Bronchial epithelial cell (primary cell): ENCODE measurements at places on chromosomes 7 and 10.
A peak's percentile ranks its signal among the peaks of the same experiment; 100 is the strongest.

DNA sequence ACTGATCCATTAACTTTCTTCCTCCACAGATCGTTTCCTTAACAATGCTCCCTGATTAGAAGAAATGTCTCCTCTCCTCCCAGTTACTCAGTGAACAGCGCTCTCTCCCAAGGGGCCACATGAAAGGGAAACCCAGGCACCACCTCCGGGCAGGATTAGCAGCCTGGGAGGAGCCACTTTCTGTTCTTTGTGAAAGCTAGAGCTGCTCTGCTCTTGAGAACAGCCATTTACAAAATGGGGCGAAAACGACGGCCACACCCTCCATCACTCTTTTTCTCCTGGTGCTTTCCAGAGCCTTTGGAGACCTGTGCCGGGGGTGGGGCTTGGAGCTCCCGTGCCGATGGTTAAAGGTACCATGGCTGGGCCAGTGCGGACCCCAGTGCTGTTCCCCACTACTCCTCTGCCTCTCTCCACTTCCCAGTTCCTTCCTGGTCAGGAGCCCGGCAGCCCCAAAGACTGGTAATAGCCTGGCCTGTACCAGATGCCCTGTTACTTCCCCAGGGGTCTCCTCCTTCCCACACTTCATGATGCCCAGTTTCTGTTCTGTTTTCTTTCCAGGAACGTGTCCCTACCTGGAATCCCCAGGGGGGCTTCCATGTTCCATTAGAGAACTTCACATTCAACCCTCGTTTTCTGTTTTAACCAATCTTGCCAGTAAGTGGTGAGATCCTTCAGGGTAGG lies 402.9 kb upstream of the GALNT17 start:
- DNase-seq, result peak; percentile 73

GRCh38 chr7:43873300-43873699 lies 4.0 kb upstream of the MRPS24 start:
- peak; percentile 78 for DNase-seq

DNA sequence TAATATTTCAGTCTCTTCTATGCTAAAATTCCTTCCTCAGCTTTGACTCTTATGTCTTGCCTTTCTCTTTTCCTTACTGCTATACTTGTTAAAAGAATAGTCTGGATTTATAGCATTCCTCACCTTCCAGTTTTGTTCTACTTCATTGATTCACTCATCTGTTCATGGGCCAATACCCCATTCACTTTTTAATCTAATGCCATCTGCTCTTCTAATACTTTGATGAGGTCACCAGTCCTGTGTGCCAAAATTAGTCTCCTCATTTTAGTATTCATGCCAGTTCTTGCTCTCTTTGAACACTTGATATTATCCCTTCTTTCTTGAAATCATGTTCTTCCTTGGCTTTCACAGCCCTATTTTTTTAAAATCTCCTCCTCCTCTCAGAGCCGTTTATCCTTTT lies 19.3 kb downstream of the STK17A start:
- no peak for DNase-seq

GRCh38 chr7:100801833-100802568 lies 25.3 kb downstream of the EPHB4 start:
- DNase-seq, result peak; percentile 91

GRCh38 chr10:17106991-17107390 lies 22.6 kb downstream of the CUBN start:
- no peak for DNase-seq

- DNase-seq, result peak; percentile 48
These were observed 25.4 kb upstream of the PRXL2A start for GRCh38 chr10:80382989-80383388.

DNA sequence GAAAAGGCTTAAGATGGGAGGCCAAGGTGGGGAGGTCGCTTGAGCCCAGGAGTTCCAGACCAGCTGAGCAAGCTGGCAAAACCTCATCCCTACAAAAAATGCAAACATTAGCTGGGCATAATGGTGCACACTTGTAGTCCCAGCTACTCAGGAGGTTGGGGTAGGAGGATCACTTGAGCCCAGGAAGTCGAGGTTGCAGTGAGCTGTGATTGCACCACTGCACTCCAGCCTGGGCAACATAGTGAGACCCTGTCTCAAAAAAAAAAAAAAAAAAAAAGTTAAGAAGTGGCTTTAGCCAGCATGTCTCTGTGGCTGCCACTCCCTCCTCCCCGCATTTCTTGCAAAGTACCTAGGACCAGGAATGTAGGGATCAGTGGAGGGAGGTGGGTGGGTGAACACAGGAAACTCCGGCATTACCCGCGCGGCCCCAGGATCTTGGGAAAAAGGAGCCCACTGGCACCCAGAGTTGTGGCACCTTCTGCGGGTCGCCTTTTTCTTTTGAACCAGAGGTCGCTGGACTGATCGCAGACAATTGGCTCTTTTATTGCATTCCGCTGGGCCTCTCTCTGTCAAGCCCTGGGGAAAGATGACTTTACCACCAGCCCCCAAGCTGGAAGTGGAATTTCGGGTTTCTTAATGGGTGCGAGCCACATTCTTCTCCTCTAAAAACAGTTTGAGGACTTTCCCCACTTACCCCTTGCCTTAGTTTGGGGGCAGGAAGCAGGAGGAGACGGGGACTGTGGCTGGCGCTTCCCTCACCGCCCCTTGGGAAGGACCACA lies 3.5 kb downstream of the VGF start:
- DNase-seq, result no peak

DNA sequence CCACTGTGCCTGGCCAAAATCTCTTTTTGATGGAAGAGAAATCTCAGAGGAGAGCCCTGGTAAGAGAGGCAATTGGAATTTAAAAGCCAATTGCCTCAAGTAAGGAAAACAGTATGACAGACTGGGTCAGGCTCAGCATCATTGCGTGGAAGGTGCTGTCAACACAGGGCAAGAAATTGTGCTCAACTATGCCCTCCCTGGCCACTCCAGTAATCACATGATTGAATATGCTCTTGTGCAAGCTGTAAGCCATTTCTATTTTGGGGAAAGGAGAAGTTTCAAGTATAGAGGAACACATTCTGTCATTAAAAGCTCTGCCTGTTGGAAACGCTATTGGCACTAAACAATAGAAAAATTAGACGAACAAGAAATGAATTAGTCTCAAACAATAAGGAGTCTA lies 1127.7 kb downstream of the REEP3 start:
- no peak for DNase-seq

GRCh38 chr10:128027306-128027705 lies 98.9 kb downstream of the MKI67 start:
- DNase-seq, result no peak

- no peak for DNase-seq
These were observed 41.9 kb downstream of the AP5Z1 start for GRCh38 chr7:4817178-4817901.

DNA sequence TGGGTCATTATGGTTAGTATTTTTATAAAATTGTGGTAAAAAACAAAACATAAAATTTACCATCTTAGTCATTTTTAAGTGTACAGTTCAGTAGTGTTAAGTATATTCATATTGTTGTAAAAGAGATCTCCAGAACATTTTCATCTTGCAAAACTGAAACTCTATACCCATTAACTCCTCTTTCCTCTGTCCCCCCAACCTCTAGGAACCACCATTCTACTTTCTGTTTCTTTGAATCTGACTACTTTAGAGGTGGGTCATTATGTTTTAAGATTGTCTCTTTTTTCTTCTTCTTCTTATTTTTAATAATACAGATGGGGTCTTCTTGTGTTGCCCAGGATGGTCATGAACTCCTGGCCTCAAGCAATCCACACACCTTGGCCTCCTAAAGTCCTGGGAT lies 84.1 kb downstream of the DOCK4 start:
- DNase-seq, result no peak

DNA sequence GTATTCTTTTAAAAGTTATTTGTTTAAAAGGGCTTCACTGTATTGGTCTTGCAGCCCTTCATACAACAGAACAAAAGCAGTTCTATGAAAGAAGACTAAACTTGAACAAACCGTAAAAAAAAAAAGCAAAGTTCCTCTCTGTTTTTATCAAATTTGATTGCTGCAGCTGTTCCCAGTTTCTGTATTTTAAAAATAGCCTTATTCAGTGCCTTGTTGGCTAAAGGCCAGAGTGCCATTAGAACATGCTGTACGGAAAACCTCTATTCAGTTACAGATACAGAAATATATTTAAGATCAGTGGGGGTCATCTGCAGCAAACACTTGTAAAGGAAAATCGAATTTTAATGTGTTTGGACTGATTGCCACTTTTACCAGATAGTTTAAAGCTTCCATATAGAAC lies 207.8 kb upstream of the ETV1 start:
- DNase-seq, result no peak

DNA sequence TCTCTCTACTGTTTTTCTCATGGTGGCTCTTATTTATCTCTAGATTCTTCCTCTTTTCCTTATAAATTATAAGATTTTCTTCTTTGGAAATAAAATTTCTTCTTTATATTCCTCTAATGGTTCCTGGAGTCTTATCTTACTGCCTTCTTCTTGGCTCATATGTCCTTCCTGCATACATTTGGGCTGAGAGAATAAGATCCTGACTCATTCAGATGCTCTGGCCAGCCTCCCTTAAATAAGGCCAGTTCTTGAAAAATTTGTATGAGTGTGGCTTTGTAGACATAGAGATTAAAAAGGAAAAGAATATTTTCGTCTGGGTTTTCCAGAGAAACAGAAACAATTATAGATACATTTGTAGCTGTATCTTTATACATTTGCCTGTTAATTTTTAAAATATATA lies 411.3 kb downstream of the KIF20B start:
- DNase-seq, result peak; percentile 59

DNA sequence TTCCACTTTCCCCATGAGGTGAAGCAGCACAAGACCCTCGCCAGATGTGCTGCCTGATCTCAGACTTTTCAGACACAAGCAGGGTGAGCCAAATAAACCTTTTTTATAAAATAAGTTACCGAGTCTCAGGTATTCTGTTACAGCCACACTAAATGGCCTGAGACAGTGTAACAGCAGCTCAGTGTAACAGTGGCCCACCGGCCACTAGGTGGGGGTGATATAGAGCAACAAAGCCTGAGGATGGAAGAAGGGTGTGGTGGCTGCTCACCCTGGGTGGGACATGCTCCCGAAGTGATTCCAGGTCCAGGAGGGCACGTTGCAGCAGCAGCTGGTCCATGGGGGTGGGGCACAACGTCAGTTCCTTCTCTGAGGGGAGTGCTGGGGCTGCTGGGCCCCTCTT lies 44.6 kb downstream of the BMS1 start:
- no peak for DNase-seq

- DNase-seq, result peak; percentile 31
These were observed 271.6 kb upstream of the SLC26A5 start for GRCh38 chr7:103717574-103717973.

DNA sequence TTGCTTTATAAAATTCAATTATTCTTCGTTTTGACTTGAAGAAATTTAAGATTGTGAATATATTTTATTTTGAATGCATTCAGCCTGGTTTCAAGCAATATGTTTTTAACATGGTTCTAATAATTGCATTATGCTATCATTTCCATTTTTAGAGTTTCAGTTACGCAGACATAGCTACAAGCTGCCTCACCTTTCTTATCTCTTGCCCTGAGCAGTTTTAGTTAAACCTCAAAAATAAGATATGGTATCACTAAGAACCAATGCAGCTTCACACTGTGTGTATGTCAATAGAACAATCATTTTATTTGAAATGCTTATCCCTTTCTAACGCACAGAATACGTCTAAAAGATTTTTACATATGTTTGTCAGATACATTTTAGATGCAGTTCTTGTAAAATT lies 632.6 kb upstream of the KCND2 start:
- DNase-seq, result no peak

GRCh38 chr7:39587393-39587792 lies 21.2 kb downstream of the YAE1 start:
- peak; percentile 72 for DNase-seq

- peak; percentile 74 for DNase-seq
These were observed 26.1 kb downstream of the FAM53B start for GRCh38 chr10:124717911-124718741.

- DNase-seq, result peak; percentile 99
These were observed 238.5 kb upstream of the MAGI2 start for GRCh38 chr7:79692015-79692414.

GRCh38 chr10:3094609-3095036 lies 27.3 kb downstream of the PFKP start:
- no peak for DNase-seq

GRCh38 chr10:5647507-5648240 lies 18.7 kb downstream of the ASB13 start:
- DNase-seq, result no peak

DNA sequence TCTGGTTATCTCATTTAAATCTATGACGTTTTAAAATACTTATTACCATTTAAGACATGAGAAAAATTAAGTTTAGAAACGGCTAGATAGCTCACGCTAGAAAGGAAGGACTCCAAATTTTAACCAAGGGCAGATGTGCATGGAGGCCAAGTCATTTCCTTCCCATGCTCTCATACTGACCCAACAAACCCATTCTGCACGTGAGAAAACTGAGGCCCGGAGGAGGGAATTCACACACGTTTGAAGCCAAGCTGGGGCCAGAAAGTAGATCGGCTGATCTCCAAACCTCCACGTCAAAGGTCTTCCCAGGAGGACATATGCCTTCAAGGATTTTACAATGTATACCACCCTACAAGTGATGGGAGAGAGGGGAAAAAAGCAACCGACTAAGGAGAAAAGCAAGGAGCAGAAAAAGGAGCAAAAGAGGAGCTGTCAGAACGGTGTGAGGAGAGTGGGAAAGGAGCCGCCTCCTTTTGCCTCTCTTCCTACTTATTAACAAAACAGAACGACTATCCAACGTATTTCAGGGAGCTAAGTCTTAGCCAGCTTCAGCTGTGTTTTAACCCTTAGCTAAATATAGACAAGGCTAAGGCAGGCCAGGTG lies 645 bp upstream of the SIRT1 start:
- no peak for DNase-seq

GRCh38 chr10:24993237-24993958 lies 22.6 kb downstream of the ENKUR start:
- no peak for DNase-seq

DNA sequence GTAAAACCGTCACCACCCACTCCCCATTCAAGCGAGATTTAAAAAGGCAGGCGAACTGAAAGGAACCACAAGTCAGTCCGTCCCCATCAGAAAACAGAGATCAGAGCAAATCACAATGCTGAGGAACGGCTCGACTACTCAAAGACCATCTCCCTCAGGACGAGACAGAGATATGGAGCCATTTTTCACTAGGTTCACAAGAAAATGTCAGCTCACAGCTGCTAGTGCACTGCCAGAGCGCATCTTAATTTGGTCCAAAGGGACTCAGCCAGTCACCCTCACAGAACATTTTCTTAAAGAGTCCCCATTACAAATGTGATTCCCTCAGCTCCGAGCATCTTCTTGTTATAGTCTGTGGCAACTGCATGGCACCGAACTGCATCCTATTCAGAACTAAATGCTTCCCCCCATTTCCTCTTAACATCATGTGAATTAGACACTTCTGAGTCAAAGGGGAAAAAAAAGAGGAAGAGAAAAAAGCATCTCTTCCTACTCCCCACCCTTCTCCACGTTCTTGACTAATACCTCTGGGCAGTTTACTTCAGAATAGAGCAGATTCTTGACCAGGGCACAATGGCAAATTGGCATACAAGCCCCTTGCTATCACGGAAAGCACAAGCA lies 683.9 kb downstream of the MAGI2 start:
- DNase-seq, result no peak

DNA sequence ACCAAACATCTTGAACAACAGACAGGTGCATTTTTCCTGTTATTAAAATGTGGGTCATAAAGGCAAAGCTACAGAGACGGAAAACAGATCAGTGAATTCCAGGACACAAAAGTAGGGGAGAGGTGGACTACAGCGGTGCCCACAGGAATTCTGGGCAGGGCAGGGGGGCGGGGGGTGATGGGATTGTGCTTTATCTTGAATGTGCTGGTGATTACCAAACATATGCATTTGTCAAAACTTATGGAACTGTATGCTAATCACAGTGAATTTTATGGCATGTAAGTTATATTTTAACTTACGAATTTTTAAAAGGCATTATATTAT lies 519.4 kb downstream of the CNTNAP2 start:
- DNase-seq, result no peak

- no peak for DNase-seq
These were observed 88.8 kb downstream of the PTN start for GRCh38 chr7:137254766-137255165.
